ENCODE measurements at places on chromosomes 5 and 9.

- DNase-seq, result no peak
These were observed 1143.8 kb upstream of the DMAC1 start for GRCh38 chr9:8943392-8943791.

- no peak for DNase-seq
These were observed 33.9 kb downstream of the PTBP3 start for GRCh38 chr9:112299514-112299913.

DNA sequence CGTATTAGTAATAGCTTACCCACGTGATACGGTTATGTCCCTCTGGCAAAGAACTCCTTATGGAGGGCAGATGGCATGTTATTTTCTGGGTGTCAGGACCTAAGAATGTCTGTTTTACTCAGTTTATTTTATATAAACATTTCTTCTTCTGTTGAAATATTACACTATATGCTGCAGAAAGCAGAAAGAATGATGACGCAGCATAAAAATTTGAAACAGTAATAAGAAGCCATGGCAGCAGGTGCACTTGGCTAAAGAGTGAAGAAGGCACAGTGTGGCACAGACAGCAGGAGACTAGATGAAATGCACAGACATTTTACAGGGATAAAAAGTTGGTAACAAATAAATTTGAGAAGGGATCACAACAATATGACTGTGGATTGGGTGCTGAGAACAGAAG, 46.3 kb upstream of the CDH10 start:
- DNase-seq, result no peak

GRCh38 chr5:107653685-107654084, 17.1 kb downstream of the EFNA5 start:
- DNase-seq, result no peak

- no peak for DNase-seq
These were observed 105.5 kb downstream of the FBXL17 start for GRCh38 chr5:108276187-108277050.

- DNase-seq, result no peak
These were observed 1.1 kb upstream of the GPSM1 start for GRCh38 chr9:136326061-136326760.

DNA sequence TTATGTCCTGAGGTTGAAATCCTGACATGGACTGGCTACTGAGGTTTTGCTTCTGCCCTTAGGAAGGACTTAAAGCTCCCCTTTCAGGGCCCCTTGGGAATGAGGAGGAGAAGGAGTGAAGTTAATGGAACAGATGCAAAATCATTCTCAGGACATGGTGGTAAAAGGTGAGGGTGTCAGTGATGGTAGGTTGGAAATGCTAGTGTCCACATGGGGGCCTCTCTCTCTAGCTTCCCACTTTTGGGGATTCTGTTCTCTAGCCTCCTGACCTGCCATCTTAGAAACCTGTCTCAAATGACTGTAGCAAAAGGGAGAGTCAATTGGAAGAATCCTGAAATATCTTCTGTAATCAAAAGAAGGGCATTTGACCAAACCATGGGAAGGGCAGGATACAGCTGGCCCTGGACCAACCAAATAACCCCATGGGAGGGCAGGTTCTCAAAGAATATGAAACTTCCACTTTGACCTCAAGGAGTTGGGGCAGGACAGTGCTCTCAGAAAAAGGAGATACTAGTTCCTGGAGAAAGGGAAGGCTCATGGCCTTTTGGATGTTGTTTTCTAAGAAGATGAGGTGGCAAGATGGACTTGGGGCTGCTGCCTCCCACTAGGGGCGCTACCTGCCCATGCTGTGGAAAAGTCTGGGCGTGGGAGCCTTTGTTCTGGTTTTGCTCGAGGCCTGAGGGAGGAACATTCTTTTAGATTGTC, 21.2 kb upstream of the MLANA start:
- DNase-seq, result peak; percentile 56

GRCh38 chr5:82913971-82914370, 163.2 kb downstream of the TMEM167A start:
- DNase-seq, result no peak

DNA sequence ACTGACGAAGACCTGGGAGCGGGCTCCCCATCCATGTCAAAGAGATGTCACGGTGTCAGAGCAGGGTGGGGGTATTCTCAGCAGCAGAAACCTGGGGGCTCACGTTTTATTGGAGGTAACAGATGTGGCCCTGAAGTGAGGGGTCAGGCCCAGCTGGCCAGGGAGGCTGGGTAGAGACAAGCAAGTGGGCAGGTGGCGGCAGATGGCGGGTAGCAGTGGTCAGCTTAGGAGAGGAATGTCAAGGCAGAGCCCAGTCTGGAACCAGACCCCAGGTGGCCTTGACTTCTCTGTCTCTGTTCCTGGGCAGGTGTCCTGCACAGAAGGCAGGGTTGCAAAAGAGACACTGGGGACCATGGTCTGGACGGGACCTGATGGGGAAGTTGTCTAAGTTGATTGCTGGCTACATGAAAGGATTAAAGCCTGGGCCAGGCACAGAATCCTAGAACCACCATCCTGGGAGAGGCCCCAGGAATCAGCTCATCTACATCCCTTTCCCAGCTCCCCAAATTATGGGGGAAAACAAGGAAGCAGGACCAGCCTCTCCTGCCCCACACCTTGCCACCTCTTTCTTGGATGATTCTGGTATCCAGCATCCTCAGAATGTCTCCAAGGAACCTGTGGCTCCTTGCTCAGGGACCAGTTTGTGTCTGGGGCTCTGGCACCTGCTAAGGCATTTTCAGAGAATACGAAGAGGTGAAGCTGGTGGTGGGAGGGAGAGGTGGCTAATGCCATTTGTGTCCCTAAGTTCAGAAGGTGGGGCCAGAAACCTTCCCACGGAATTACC, 72.5 kb downstream of the AMBP start:
- no peak for DNase-seq

GRCh38 chr9:73037613-73038012, 84.8 kb upstream of the ALDH1A1 start:
- peak; percentile 10 for DNase-seq

- DNase-seq, result no peak
These were observed 25.9 kb downstream of the HMCN2 start for GRCh38 chr9:130291474-130291873.

GRCh38 chr5:135392256-135392655, 6.8 kb downstream of the MACROH2A1 start:
- DNase-seq, result no peak

- no peak for DNase-seq
These were observed 245.4 kb downstream of the EBF1 start for GRCh38 chr5:158854260-158854783.

DNA sequence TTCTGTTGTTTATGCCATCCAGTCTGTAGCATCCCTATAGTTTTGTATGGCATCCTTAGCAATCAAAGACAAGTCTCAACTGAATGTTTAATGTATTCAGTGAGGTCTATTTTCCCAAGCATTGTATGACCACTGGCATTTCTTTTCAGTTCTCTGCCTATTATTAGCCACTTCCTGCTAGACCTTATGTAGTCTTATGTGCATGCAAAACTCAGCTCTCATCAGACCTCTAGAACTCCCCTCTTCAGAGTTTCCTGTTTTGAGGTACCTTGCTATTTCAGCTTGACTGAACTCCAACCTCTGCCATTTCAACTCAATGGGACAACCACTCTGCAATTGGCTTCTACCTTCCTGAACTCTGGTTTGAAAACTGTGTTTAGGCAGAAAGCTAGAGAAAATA, 113.2 kb downstream of the SLC25A46 start:
- DNase-seq, result no peak

DNA sequence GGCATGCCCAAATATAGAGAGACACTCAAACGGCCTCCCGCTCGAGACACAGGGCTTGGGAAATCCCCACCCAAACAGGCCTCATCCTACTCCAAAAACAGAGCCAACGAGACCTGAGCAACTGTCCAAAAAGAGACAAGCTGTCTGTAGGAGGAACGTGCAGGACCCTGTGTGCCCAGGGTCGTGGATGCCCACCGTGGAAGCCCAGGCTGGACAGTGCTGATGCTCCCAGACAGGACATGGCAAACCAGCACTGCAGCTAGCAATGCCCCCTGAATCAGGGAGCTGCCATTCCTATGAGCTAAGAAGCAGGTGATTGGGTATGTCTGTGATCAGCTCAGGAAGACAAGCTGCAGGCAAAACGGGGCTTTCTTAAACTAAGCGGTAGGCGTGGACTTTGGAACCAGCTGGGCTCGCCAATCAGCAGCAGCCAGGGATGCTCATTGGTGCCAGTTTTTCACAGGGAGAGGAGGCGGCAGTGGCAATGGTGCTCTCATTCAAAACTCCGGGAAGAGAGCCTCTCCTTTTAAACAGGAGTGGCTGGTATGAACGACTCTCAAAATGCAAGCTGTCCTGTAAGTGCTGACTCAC, 113.1 kb upstream of the IRX2 start:
- DNase-seq, result no peak

GRCh38 chr5:150672237-150672883, 11.3 kb downstream of the MYOZ3 start:
- DNase-seq, result peak; percentile 50

- no peak for DNase-seq
These were observed 64.6 kb downstream of the ABLIM3 start for GRCh38 chr5:149205625-149206523.

DNA sequence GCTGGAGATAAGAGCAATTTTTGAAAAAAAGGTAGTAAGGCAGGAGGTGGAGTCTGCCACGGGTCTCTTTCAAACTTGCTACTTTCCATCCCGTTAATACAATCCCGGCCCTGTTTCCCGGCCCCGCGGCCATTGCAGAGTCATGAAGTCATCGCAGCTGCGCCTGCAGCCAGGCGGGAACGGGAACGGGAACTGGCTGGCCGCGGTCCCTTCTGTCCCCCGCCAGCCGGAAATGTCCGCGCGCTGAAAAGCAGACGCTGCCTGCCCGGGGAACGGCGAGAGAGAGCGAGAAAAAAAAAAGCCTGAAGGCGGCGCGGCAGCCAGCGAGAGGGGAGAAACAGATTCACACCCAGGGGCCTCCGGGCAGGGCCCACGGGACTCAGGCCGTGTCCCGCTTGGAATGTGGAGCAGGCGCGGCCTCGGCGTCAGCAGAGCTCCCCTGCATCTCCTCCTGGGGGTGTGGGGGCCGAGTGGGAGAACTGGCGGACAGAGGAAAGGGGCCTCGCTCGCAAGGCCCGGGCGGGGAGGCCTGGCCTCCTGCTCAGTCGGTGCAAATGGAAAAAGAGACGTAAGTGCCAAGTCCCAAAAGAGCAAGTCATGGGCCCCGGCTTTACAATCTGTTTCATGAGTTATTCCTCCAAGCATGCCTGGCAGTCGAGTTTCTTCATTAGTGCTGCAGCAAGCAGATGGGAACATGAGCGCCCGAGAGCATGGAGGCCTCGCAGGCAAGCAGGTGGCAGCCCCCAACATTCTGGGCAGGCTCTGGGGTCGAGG, 201.2 kb upstream of the GAS1 start:
- DNase-seq, result peak; percentile 11

GRCh38 chr9:82410866-82411265, 422.3 kb downstream of the SPATA31D1 start:
- DNase-seq, result no peak

DNA sequence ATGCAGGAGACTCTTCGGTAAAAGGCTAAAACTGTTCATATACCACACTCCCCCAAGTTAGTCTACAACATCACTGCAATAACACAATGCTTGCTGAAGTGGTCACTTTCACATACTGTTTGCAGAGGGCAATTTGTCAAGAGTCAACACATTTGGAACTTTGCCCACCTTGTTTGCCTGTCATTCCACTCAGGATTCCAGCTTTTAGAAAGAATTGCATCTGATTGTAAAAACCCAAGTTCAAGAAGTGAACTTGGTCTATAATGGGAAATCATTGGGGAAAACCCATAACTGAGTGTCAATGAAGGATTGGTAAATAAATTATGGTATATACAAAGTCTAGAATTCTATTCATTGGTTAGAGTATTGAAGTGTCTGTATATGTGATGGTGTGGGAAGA, 120.5 kb downstream of the GADD45G start:
- DNase-seq, result no peak

- DNase-seq, result no peak
These were observed 37.4 kb downstream of the PTTG1 start for GRCh38 chr5:160458806-160459800.

GRCh38 chr9:94287877-94288513, 28.9 kb downstream of the ZNF169 start:
- DNase-seq, result no peak

GRCh38 chr9:31799953-31800609, 584.4 kb upstream of the ACO1 start:
- DNase-seq, result peak; percentile 34

DNA sequence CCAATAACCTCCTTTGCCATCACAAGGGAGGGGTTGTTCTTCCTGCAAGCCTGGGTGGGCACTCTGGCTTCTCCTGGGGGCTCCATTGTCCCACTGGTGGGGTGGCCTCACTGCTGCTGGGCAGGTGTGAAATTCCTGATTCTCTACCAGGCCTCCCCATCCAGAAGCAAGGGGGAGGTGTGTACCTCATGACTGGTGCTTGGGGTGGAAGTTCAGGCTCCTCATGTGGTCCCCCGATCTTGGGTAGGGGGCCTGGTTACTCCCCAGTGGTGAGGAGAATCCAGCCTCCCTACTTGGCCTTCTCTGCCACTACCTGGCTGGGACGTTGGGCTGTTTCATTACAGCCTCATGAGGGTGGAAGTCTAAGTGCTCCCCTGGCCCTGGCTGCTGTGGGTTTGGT, 433.9 kb downstream of the IRX2 start:
- DNase-seq, result no peak

DNA sequence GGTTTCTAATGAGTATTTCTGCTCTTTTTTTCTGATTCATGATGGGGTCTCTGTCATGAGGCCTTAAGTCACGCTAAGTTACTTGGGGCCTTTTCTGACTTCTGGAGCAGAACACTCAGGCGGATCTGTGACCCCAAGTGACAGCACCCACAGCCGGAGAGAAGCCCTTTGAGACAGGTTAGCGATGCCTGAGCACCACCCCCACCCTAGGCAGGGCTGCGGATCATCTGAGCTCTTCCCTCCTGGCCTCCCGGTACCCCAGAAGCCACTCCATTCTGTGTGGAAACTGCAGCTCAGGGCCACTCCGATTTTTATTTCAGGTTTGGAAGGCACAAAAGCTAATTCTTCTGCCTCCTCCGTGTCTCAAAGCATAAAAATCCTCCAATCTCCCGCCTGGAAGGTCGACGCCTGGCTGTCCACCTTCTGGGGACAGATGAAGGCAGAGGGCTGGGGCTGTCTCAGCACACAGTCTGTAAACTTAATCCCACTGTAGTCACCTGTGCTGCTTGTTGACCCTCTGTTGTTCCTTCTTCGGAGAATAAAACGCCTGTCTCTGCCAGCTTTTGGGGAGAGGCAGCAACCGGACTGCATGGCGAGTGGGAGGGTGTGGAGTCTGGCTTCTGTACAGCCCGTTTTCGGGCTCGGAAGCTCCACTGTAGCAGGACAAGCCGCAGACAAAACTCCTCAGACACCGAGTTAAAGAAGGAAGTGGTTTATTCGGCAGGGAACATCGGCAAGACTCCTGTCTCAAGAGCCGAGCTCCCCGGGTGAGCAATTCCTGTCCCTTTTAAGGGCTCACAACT, 88.8 kb downstream of the SPRY4 start:
- no peak for DNase-seq
